ENCODE measurements at places on chromosomes 2 and 18.

GRCh38 chr2:196533772-196534397, 105.6 kb upstream of the CCDC150 start:
- no peak for DNase-seq

- DNase-seq = no peak
Observed at GRCh38 chr2:38660282-38660681, 5.6 kb upstream of the GALM start.

DNA sequence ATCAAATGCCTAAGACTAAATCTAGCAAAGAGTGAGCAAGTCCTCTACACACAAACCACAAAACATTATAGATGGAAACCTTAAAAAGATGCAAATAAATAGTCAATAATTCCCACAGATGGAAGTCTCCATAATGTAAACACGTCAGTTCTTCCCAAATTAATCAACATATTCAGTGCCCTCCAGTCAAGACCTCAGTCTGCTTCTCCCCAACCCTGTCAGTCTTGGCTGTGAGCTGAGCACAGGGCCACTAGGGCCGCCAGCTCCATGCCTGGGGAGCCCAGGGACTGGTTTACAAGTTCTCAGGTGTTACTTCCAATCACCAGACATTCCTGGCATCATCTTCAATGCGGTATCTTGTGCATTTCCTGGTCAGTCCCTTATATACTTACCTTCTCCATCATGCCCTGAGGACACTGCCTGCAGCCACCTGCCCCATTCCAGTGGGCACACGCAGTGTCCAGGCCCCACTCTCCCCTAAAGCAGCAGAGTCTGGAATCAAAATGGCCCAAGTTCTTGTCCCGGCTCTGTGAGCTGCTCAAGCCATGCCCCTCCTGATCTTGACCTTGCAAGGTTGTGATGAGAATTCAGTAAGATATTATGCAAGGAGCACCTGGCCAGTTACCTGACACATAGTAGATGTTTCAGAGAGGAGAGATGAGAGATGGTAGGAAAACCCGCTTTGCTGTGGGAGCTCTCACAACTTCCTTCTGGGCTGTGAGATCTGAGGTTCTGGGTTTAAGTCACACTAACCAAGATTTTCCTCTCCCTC, 207.9 kb upstream of the RAB6C start:
- no peak for DNase-seq

DNA sequence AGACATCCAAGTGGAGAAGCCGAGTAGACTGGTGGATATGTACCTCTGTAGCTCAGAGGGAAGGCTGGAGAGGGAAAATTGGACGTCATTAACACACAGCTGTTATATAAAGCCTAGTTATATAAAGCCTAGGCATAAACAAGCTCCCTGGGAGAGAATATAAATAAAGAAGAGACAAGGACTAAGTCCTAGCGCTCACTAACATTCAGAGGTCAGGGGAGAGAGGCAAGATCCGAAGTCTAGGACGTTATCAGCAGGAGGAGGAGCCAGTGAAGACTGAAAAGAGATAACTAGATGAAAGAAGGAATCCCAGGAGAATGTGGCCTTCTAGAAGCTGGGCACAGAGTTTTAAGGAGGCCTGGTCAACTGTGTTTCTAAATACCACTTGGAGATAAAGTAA, 55.3 kb downstream of the NOL10 start:
- no peak for DNase-seq

DNA sequence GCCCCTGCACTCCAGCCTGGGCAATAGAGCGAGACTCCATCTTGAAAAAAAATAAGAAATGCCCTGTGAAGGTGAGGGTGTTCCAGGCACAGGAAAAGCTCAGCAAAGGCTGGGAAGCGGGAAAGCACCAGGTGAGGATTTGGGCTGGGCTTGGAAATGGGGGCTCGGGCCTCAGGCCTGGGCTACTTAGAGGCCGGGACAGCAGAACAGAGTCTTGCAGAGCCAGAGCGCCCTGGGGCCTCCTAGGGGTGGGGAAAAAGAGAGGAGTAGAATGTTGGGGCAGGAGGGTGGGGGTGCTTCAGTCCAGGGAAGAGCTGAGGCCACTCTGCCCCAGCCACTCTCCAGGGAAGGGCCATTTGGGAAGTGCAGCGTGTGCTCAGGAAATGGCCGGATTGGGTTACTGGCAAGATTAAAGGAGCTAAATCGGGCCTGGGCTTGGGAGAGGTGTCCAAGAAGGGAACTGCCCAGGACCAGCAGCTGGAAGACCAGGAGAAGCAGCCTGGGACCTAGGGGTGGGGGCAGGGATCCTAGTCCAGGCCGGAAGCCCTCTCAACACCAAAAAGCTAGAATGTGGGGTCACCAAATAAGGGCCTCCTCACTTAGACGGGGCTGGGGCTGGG, 13.8 kb upstream of the DES start:
- no peak for DNase-seq

DNA sequence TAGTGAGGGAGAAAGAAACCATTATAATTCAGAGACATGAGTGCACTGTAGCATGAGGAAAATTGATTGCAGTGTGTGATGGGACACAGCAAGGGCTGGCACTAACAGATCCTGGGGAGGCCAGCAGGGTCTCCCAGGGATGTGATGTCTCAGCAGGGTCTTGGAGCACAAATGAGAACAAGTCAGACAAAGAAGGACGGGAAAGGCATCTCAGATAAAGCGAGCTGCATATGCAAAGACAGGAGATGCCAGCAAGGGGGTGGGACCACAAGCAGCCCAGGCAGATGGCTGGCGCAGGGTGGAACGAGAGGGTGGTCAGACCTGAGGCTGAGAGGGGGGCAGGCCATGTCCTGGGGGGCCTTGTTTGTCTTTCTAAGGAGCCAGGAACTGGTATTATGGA, 102.6 kb upstream of the DLX2 start:
- no peak for DNase-seq

DNA sequence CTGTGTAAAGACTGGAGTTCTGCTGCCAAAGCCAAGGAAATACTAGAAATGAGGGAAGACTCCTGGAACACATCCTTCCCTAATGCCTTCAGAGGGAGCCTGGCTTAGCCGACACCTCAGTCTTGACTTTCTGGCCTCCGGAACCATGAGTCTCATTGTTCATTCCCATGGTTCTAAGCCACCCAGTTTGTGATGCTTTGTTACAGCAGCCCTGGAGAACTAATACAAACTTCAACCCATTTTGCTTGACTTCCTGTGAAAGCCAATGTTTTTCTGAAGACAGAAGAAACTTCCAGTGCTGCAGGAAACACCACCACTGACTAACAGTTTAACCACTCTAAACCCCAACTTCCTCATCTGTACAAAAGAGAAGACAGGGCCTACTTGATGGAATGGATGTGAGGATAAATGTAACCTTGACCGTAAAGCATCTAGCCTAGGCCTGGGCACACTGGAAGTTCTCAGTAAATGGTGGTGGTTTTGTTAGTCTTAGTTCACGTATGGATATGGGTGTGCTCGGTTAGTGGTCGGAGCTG, 85.9 kb upstream of the RFX8 start:
- no peak for DNase-seq

- DNase-seq = no peak
Observed at GRCh38 chr2:45855374-45855773, 203.9 kb downstream of the PRKCE start.

DNA sequence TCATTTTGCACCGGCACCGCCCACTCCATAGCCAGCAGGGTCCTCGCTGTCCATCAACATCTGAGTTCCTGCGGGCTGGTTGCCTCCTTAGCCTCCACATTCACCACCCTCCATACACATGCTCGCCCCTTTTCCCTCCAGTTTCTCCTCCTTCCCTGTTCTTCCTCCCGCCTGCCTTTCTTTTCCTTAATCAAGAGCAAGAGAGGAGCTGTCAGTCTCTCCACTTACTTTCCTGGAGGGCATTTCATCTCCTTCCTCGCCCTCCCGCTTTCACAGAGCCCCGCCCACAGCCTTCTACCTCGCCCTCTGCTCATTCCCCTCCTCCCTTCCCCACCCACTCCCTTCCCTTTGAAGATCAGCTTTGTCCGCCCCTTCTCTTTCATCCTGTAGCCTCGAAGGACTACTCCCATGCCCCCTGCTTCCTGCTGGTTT, 13.8 kb upstream of the ZBTB7C start:
- no peak for DNase-seq

DNA sequence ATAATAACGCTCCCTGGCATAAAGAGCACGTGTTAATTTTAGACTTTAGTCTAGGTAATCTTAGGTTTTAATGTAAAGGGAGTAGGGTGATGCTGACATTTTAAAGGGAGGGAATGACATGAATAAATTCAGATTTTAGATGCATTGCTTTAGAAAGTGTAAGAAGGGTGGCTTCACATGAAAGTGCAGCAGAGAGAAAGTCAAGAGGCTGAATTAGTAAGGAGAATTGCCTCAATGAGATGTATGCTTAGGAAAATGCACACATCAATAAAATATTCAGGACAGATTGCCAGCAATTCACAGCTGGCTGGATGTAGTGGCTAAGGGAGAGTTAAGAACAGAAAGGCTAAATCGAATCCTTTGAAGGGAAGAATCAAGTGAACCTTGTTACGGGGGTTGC, 165.5 kb upstream of the CDH19 start:
- no peak for DNase-seq
